Fibroblast of skin of left quadriceps (primary cell): ENCODE measurements at places on chromosomes 13 and 19.

- DNase-seq = no peak
Measured at GRCh38 chr13:20721454-20722357, 18.2 kb downstream of the IL17D start.

DNA sequence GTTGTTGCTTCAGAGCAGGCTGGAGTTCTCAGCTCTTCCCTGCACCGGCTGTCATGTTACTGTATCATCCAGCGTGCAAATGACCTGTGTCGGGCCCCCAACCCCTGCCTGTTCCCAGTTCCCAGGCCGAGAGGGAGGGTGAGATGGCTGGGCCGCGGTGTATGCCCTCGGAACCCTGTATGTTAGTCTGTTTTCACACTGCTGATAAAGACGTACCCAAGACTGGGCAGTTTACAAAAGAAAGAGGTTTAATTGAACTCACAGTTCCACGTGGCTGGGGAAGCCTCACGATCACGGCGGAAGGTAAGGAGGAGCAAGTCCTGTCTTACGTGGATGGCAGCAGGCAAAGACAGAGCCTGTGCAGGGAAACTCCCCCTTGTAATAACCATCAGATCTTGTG, 10.9 kb downstream of the TMEM255B start:
- DNase-seq = no peak

GRCh38 chr13:26929971-26930730, 169.6 kb upstream of the GPR12 start:
- peak; percentile 39 for DNase-seq

GRCh38 chr13:111658145-111659100, 338.0 kb downstream of the TEX29 start:
- no peak for DNase-seq

- no peak for DNase-seq
Measured at GRCh38 chr13:112244495-112245177, 131.5 kb upstream of the SPACA7 start.

DNA sequence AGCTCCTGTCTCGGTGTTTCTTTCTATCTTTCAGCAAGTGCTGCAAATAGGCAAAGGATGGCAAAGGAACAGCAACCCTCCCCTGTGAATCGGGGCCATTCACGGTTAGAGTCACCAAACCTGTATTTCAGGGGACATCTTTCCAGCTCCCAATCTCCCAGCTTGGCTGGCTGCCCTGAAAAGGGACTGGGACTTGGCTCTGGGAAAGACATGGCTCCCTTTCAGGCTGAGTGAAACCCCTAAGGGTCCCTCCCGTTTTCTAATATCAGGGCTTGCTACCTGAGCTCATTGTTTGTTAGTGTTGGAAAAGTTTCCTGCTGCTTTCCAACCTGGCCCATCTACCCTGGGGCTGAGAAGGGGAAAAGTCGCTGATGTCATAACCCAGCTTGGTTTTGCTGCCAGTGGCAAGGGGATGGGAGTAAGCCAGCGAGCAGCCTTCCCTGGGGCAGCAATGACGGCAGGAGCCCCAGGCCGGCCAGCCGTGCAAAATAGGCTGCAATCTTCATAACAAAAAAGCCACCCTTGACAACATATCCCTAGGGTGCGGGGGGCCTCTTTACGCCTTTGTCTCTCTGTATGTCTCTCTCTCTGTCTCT, 29.9 kb downstream of the SERP2 start:
- DNase-seq = no peak

DNA sequence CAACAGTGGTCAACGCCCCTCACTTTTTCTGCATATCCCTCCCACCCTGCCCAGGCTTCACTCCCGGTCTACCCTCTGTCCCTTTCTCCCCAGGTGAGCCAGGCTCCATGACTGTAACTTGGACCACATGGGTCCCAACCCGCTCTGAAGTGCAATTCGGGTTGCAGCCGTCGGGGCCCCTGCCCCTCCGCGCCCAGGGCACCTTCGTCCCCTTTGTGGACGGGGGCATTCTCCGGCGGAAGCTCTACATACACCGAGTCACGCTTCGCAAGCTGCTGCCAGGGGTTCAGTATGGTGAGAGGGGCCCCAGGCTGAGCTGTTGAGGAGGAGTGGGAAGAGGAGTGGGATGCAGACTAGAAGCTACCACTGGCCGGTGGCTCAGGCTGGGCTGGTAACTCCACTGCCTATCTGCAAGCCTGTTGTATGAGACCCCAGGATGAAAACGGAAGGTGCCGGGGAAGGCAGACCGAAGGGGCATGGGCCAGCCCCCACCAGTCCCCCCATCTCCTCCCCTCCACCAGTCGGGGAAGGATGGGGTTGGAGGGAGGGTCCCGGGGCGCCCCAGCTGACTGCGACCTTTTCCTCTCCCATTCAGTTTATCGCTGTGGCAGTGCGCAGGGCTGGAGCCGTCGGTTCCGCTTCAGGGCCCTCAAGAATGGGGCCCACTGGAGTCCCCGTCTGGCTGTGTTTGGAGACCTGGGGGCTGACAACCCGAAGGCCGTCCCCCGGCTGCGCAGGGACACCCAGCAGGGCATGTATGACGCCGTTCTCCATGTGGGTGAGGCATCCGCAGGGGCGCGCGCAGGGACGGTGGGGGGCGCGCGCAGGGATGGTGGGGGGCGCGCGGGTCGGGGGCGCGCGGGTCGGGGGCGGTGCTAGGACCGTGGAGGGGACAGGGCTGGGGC, 14.4 kb downstream of the ACP7 start:
- DNase-seq = no peak

- DNase-seq = peak; percentile 46
Measured at GRCh38 chr13:95924389-95924994, 128.7 kb downstream of the UGGT2 start.
